ENCODE measurements at places on chromosomes 7 and 10. TPM values are rescaled to one million over a fixed set of nuclear protein-coding genes. Genes with fewer than 3 reads are reported as not detected.

- DNase-seq = no peak
Observed at GRCh38 chr7:129169171-129169671, 19.2 kb upstream of the SMO start.

GRCh38 chr7:82375713-82376112, 67.9 kb downstream of the CACNA2D1 start:
- no peak for DNase-seq

The PCLO gene
- 1.3 TPM for total RNA-seq

The GNGT1 gene
- not detected for total RNA-seq

The ACSL5 gene
- total RNA-seq = 0.15 TPM

GRCh38 chr10:58464956-58465355, 47.7 kb upstream of the BICC1 start:
- no peak for DNase-seq

The TBX20 gene
- not detected for total RNA-seq

DNA sequence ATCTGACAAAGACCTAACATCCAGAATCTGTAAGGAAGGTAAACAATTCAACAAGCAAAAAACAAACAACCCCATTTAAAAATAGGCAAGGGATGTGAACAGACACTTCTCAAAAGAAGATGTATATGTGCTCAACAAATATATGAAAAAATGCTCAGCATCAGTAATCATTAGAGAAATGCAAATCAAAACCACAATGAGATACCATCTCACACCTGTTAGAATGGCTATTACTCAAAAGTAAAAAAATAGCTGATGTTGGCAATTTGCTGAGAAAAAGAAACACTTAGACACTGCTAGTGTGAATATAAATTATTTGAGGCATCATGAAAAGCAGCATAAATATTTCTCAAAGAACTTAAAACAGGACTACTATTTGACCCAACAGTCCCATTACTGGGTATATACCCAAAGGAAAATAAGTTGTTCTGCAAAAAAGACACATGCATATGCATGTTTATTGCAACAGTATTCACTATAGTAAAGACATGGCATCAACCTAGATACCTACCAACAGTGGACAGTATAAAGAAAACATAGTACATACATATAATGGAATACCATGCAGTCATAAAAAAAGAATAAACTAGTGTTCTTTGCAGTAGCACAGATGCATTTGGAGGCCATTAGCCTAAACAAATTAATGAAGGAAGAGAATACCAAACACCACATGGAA, 980.1 kb downstream of the KCNMA1 start:
- DNase-seq = no peak

DNA sequence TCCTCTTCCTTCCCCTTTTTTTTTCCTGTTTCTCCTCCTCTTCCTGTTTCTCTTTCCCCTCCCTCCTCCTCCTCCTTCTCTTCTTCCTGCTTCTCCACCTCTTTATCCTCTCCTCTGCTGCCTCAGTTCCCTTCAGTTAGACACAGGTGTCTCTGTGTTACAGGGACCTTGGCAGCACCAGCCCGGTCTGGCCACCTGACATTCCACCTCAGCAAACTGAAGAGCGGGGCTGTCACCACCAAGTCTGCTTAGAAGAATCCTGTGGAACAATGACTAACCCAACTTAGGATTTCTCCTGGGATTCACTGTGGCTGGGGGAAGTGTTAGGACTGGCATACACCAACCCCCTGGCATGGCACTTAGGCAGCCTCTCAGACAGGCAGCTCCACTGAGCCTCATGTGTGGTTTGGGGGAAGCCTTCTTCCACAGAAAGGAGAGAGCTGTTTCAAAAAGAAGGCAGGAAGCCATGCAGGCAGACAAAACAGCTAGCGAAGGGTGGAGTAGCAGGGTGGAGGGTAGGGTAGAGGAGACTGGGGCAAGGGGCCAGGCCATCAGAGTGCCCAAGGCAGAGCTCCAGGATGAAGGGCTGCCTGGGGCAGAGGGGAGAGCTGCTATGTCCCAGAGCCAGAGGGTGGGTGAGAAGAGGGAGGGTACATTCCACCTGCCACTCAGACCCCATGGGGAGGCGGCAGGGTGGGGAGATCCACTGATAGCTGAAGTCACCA, 13.2 kb upstream of the GDF10 start:
- no peak for DNase-seq
